GM06990 (cell line): ENCODE measurements at places on chromosomes 12 and 14.

- DNase-seq = no peak
Measured at GRCh38 chr12:38157274-38157932, 159.2 kb upstream of the ALG10B start.

- DNase-seq = no peak
Measured at GRCh38 chr12:124519746-124520145, 47.7 kb downstream of the NCOR2 start.

- DNase-seq = no peak
Measured at GRCh38 chr12:100528034-100528433, 45.5 kb upstream of the GAS2L3 start.

GRCh38 chr12:76920172-76921099 is 41.6 kb upstream of the CSRP2 start:
- DNase-seq = no peak

DNA sequence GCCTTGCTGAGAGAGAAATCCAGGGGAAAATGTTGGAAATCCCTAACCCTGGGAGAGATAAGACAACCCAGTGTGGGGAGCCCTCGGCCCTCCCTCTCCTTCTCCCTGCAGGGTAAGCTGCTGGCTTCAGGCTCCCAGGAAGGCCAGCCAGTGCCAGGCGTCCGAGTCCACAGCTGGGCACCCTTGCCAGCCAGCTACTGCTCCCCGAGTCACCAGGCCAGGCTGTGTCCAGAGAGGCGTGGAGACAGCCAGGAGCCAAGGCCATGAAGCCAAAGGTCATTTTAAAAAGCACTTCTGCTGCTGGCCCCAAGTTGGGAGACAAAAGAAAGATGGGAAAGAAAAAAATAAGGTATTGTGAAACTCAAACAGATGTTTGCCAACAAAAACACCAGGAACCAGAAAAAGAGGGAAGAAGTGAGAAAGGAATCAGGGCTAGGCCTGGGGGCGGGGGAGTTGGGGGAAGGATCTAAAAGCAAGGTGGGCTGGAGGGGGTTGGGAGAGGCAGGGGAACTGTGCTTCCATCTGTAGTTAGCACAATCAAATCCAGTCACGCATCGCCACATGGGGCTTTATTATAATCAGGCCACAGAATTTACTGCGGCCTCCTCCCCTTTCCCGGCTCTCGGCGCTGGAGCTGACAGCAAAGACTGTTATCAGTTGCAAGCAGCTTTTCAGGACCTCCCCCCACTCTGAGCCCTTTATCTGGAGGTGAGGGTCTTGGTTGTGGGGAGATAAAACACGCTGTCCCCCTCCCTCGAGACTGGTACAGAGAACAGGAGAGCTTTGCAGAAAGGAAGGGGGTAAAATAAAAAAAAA is 33.5 kb downstream of the RBM19 start:
- no peak for DNase-seq

GRCh38 chr14:68633131-68633991 is 159.5 kb downstream of the ZFP36L1 start:
- no peak for DNase-seq

DNA sequence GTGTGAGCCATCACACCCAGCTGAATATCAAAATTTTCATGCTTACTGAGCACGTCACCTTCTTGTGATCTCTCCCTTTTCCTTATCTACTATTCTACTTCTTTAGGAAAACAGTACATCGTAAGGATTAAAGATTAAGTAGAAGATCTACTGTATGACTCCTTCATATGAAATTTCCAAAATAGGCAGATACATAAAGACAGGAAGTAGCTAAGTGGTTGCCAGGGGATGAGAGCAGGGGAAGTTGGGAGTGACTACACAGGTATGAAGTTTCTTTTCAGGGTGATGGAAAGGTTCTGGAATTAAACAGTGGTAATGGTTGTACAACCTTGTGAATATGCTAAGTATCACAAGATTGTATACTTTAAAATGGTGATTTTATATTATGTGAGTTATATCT is 36.5 kb upstream of the CERS5 start:
- no peak for DNase-seq

DNA sequence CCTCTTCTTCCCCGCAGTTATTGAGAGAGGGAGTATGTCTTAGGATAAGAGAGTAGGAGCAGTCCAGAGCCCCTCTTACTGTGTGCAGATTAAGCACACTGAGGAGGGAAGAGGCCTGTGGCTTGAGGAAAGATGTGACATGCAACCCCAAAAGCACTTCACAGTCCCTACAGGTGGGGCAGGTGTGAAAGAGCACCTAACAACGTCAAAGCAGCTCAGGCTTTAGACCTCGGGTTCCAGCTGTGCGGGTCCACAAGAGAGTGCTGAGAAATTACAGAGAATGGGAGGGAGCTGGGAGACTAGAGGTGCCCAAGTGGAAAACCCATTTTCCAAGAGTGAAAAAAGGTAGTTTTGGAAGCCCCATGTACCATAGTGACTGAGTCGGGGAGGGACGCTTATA is 127.6 kb downstream of the SLC25A47 start:
- DNase-seq = no peak

- no peak for DNase-seq
Measured at GRCh38 chr12:124564971-124565491, 2.4 kb downstream of the NCOR2 start.

DNA sequence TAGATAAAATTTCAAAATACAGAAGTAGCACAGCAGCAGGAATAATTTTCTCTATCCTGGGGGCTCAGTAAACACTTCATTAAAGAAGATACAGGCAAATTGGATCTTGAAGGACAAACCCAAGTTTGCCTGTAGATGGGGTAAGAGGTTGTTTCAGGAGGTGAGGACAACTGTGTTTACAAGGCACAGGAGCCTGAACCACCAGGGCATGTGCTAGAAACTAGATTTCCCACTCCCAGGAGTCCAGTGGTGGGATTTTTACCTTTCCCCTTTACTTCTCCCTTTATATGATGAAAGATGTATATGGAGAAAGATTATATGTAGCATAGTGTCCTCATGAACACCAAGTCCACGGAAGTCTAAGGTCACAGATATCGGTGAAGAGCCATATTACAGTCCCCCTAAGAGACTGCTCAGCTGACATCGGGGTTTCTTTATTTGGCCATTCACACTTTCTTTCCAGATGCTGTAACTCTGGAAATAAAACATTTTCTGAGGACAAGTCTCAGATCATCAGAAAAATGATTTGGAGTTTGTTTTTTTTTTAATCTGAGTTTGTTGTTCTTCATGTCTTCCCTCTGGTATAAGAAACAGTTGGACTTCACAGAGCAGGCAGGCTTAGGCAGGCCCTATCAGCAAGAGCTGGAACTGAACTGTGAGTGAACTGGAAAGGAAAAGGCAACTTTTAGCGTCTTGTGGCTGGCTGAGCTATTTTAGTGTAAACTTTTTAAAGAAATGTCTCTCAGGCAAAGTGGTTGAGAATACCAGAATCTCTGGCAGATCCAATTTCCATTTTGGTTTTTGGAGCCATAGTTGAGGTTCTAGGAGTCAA is 8.0 kb upstream of the EVL start:
- no peak for DNase-seq

- DNase-seq = peak; percentile 41
Measured at GRCh38 chr12:31895449-31896150, 63.6 kb upstream of the RESF1 start.

- no peak for DNase-seq
Measured at GRCh38 chr12:129614221-129614885, 289.5 kb downstream of the TMEM132D start.

GRCh38 chr12:69925291-69925690 is 100.3 kb downstream of the MYRFL start:
- no peak for DNase-seq

DNA sequence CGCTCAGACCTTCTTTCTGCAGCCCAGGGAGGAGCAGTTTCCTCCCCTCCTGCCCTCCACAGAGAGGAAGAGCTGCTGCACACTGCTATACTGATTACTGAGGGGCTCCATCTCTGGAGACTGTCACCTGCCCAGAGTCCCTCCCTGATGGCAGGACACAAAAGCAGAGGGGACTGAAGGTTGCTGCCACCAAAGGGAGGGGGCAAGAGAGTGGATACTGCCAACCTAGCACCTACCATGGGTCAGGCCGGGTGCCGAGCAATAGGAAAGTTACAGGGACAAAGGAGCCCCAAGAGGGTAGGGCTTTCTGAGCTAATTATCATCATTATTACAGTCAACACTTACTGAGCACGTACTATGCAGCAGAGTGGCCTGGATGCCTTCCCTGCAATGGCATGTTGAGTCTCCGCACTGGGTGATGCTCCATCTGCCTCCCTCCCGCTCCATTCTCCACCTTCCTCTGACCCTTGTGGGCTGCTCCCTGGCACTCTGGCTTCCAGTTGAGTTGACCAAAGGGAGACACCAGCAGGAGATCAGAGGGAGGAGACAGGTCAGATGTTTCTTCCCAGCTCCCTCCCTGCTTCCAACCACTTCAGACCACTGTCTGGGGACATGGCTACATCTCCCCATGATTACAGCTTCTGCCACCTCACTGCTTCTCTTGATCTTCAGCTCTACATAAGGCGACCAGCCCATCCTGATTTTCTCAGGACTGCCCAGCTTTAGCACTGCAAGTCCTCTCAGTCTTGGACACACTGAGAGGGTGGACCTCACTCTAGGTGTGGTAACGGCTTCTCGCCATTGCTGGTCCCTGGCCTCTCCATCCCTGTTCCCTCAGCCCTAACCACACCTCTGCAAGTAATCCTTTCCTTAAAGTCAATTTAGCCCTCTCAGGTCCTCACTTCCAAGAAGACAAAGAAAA is 2.6 kb upstream of the KRT79 start:
- DNase-seq = no peak

GRCh38 chr14:78674820-78675219 is 504.6 kb downstream of the NRXN3 start:
- DNase-seq = no peak

DNA sequence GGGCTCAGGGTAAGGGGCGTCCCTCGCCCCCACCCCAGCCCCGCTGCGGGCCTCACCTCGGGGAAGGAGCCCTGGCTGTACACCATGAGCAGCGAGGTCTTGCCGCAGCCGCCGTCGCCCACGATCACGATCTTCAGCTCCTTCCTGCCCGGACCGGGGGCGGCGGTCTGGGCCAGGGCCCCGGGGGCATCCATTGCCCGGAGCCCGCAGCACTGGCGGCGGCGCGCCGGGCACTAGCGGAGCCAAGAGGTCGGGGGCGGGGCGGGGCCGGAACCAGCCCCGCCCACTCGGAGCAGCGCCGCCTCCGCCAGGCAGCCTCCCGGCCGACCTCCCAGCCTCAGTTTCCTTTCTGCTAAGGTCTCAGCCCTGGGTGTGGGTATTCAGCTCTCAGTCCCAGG is at the start of gene RHOF:
Gene RHOF (minus strand): TSS at position 249 of the 398 bp plus-strand sequence. CDS start 55 bp downstream, at position 194.
- peak; percentile 91 for DNase-seq

GRCh38 chr14:24310265-24310645 is 315 bp downstream of the LTB4R2 start:
- DNase-seq = no peak

- no peak for DNase-seq
Measured at GRCh38 chr14:52879958-52880357, 70.9 kb downstream of the FERMT2 start.

DNA sequence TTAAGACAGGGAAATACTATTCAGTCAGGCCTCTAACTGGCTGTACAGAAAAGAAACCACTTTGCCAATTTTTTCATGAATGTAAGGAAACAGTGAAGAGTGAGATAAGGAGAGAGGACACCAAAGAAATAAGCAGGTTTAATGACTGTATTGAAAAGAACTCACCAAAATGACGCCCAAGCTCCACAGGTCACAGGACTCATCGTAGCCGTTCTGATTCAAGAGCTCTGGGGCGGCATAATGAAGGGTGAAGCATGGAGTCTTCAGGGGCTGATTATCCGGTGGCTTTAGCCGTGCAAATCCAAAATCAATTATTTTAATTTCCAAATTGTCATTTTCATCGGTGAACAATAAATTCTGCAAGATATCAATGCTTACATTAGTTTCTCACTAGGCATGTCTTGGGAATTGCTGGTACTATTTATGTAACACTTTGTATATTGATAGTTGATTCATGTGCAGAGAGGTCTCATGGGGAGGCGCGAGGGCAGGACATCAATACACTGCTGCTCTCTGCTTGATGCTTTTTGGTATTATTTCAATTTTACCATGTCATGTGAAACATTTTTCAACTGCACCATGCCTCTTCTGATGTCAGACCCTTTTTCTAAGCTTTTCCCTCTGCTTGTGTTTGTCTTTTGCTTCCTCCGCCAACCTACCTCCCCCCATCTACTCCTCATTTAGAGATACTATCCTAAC is 74.2 kb upstream of the TTC7B start:
- no peak for DNase-seq

DNA sequence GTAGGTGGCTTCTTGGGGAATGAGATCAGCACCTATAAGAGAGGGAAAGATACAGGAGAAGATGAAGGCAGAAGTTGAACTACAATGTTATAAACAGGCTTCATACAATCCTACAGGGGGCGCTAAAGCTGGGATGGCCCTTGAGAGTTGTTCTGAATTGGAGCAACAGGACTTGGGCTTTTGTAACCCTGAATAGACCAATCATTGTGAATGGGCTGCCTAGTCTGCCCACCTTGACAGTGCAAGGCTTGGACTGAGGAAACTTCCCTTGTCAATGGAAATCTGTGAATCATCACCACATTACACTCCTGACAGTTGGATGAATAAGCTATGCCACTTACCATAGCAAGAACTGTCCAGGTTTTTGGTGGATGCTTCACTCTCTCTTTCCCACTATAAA is 306.1 kb downstream of the KCNC2 start:
- DNase-seq = no peak

DNA sequence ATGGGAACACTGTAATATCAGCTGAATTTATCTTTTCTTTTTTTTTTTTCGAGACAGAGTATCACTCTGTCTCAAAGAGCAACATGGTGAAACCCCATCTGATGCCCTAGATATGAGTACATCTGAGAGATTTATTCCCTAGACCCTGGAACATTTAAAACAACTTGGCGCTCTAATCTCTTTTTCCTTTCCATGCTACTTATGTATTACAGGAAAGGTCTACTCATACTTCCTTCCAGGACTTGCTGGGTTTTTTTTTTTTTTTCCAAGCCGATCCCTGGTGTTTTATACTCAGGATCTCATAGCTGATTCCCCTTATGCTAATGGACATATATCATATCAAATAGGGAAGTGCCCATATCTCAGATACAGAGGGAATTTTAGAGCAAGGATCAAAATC is 83.1 kb downstream of the MAPKAPK5 start:
- DNase-seq = no peak

DNA sequence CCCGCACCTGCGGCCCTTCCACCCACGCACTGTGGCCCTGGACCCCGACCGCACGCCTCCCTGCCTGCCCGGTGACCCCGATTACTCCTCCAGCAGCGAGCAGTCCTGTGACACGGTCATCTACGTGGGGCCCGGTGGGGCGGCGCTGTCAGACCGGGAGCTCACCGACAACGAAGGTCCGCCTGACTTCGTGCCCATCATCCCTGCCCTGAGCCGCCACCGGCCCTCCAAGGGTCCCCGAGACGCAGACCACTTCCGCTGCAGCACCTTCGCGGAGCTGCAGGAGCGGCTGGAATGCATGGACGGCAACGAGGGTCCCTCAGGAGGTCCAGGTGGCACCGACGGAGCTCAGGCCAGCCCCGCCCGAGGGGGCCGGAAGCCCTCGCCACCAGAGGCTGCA is 36.7 kb downstream of the KIF26A start:
- DNase-seq = no peak

- no peak for DNase-seq
Measured at GRCh38 chr14:75486318-75486717, 36.0 kb upstream of the BATF start.
